ENCODE measurements at places on chromosomes 12 and 14.

DNA sequence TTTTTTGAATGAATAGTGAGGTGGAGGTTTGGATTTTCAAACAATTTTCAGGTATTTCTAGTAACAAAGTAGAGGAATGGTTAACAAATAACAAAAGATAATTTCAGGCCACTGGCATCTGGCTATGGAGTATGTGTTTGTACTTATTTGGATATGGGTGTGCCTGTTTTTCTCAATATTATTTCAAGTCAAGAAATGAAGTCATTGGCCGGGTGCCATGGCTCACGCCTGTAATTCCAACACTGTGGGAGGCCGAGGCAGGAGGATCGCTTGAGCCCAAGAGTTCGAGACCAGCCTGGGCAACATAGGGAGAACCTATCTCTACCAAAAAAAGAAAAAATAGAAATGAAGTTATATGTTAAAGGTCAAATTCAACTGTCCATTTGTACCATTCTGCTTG, 13.9 kb downstream of the SLC35E3 start:
- no peak for DNase-seq

GRCh38 chr12:12616512-12617310, 5.0 kb downstream of the CREBL2 start:
- DNase-seq: no peak

- no peak for DNase-seq
Observed at GRCh38 chr14:71985538-71986189, 53.4 kb downstream of the RGS6 start.

GRCh38 chr12:6115389-6115788, 9.1 kb downstream of the VWF start:
- no peak for DNase-seq

GRCh38 chr14:99260587-99261551, 11.1 kb downstream of the BCL11B start:
- no peak for DNase-seq

DNA sequence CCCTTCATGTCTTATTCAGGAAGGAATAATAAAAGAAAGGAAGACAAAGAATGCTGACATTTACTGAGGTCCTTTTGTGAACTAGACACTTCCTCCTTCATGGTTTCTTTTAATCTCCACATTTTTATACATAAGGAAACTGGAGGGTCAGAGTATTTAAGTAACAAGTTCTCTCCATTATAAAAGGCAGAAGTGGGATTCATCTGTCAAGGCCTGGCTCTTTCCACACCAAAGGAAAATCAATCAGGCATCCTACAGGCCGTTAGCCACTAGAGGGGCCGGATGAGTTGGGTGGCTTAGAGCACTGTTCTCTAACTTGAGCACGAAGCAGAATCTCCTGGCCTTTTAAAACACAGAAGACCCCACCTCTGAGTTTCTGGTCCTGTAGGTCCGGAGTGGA, 36.8 kb upstream of the NINJ2 start:
- no peak for DNase-seq

DNA sequence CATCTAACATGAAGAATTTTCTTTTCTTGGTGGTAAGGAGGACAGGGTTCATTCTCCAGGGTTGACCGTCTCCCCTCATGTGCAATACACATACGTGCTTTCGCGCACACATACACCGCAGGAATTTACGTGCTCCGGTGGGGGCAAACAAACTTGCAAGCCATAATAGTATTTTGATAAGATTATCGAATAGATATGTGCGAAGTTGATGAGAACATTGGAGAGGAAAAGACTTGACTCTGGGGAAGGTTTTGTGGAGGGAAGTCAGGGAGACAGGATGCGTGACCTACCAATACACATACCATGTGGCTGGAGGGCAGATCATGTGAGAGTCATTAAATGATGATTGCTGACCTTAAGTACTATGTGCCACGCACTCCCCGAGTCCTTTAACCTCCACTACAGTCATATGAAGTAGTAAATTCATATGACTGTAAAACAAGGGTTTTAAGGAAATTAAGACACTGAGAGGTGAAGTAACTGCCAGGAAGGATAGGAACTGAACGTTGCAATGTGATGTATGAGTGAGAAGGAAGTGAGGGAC, 921 bp downstream of the RAD51B start:
- no peak for DNase-seq

- no peak for DNase-seq
Observed at GRCh38 chr14:69052181-69052601, 73.1 kb upstream of the ACTN1 start.

GRCh38 chr14:84688297-84689025, 841.5 kb upstream of the FLRT2 start:
- no peak for DNase-seq

DNA sequence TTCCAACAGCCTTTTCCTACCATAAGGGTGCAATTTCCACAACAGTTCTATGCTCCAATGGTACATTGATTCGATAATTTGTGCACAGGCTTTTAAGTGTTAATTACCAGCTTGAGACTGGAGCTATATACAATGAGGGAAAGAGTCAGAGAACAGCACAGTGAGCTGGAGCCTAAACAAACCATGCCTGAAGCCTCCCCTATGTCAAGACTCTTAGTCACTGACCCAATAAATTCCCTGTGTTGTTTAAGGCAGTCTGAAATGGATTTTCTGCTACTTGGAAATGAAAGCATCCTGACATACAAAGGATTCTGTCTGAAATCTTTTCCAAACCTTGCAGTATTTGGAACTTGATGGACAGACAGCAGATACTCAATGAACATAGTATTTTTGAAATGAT, 149.0 kb downstream of the EFCAB11 start:
- DNase-seq: no peak

DNA sequence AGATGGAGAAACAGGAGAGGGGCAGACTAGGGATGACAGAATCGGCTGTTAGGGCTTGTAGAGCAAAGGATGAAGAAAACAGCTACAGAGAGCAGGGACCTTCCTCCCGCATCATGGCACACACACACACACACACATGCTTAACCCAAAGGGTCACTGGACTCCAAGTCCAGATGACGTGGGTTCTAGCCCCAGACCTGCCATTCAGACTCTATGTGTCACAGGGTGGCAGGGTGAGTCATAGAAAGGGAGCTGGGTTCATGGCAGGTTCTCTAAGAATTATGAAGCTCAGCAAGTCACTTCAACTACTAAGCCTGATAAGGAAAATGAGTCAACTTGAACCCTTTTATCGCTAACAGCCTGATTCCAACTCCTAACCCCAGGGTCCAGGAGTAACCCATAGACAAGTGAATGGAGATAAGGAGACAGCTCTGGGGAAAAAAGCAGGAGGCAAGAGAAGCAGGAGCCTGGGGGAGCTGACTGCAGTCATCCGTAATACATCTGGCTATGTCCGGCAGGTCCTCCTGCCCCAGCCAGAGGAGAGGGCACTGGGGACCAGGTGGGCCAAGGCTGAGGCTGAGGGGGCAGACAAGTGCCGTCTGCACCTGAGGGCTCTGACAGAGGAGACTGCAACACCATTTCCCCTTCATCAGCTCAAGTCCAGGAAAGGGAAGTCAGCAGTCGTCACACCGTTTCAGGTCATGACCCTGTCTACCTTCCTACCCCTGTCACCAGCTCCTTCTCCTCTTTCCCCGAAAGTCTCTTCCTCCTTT, 3.6 kb upstream of the TNFRSF1A start:
- no peak for DNase-seq

DNA sequence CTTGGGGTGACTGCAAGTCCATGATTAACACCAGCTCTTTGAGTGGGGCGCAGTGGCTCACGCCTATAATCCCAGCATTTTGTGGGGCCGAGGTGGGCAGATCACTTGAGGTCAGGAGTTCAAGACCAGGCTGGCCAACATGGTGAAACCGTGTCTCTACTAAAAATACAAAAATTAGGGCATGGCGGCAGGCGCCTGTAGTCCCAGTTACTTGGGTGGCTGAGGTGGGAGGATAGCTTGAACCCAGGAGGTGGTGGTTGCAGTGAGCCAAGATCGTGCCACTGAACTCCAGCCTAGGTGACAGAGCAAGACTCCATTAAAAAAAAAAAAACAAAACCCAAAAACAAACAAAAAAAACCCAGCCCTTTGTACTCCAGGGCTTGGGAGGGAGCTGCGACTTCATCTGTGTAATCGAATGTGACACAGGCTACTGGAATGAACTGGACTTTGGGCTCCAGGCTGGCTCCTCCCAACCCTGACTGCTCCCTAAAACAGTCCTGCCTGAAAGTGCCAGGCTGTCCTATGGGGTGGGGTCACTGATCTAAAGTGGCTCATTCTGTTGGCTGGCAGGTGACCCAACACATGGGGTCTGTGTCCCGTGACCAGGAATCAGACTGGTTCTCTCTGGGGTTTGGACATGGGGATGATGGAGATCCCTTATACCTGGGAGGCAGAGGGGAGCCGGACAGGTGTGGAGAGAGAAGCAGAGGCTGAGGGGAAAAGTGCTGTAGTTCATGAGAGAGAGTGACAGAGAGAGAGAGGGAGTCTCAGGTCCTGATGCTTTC, 9.3 kb upstream of the C12orf43 start:
- no peak for DNase-seq

DNA sequence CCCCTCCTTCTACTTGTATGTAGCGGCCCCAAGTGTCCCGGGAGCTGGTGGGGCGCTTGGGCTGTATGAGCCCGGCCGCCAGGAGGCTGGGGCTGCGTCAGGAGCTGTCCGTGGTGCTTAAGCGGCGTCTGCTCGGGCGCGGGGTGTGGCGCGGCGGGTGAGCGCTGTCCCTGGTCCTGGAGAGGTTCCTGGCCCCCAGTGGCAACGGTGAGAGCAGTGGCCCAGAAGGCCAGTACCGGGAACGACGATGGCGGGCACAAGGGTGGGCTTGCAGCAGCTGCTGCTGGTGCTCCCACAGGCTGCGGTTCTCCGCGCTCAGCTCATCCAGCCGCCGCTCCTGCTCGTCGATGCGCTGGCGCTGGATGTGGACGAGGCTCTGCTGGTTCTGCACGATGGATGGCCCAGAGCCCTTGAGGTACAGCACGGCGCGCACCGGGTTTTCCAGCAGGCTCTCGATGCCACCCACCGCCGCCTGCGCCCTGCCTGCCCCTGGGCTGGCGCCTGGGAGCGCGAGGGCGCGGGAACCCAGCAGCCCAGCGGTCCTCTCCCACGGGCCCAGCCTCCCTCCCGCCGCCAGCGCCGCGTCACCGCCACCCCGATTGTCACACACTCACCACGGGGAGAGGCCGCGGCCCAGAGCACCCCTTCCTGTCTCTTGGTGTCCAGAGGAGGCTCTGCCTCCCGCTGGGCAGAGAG, 41.9 kb upstream of the FKBP4 start:
- peak; percentile 17 for DNase-seq

DNA sequence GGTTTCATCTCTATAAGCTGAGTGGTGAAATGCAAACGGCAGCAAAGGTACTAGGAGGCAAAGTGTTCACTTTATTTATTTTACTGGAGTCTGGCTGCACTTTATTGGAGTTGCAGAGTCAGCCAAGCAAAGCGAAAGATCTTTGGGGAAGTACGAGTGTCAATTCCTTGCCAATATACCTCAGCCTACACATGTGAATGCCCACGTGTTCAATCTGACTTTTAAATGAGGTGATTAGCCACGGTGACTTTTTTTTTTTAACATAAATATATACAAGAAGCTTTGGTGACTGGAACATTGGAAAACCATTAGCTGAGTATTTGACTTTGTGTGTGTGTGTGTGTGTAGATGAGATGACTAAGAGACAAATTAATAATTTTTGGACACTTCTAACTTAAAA, 178.8 kb downstream of the NTS start:
- DNase-seq: no peak

DNA sequence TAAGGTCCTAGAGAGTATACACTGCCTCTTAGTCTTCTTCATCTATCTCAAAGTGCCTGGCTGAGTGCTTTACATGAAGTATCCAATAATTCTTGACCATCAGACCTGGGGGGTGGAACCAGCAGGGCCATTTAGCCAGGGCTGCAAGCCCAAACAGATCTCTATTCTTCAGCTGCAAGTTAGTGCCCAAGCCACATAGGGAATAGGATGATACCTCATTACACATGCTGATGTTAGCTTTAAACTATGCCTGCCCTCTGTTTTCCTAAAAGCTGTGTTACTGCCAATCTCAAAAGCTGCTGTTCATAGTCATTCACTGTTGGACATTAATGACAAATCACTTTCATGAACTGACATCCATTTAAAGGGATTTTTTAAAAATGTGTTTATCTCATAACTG, 16.7 kb upstream of the IFNG start:
- DNase-seq: no peak

DNA sequence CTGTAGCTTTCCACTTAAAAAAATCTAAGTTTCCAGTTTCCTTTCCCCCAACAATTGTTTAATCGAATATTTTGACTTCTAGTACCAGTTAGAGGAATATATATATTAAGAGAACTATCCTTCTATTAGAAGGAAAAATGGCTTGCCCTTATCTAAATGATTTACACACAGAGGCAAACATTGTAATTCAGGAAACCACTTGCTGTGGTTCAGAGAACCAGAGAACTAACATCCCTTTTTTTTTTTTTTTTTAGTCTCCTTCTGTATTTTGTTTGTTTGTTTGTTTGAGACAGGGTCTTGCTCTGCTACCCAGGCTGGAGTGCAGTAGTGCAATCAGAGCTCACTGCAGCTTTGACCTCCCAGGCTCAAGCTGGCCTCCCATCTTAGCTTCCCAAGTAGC, 746.6 kb downstream of the VRK1 start:
- no peak for DNase-seq

DNA sequence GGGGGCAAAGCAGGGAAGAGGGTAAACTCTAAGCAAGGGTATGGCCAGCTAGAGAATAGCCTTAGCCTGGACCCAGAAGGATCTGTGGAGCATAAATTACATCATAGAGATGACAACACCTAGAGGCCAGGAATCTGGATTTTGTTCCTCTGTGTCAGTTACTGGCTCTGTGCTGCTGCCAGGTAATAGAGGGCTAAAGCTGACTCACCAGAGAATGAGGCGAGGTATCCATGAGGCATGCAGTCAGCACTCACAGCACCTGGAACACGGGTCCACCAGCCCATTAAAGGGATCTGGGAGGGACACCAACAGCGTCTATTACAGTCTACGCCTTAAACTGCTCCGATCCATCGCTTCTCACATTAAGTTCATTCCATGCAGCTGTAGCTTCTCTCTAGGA, 74.9 kb upstream of the CMKLR1 start:
- DNase-seq: no peak

- no peak for DNase-seq
Observed at GRCh38 chr12:4270831-4271716, 2.5 kb upstream of the CCND2 start.

- DNase-seq: no peak
Observed at GRCh38 chr12:87943023-87943422, 86.2 kb downstream of the C12orf50 start.

- DNase-seq: no peak
Observed at GRCh38 chr12:22626406-22626805, 1.4 kb downstream of the ETNK1 start.

GRCh38 chr14:104086210-104086660, 735 bp downstream of the ASPG start:
- no peak for DNase-seq

- DNase-seq: no peak
Observed at GRCh38 chr12:2967651-2968050, 8.5 kb downstream of the TEAD4 start.

DNA sequence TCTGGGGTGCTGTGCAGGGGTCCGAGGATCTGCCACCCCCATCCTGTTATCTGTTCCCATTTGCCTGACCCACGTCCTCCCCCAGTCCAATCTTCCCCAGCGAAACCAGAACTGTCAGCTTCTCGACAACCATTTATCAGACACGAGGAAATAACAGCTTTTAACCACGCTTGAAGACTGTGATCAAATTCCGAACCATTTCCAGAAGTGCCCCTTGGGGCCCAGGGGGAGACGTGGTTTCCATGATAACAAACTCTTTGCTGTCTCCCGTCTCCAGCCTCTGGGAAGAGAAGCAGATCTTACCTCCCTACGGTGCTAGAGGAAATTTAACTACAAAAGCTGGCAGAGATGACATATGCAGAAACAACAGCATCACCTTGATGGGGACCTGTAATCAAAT, 35.1 kb upstream of the SRRM4 start:
- DNase-seq: no peak

- no peak for DNase-seq
Observed at GRCh38 chr14:69665631-69666030, 54.2 kb downstream of the SUSD6 start.
